ENCODE measurements at places on chromosomes 2 and 18.

- DNase-seq, result no peak
Observed at GRCh38 chr2:44945676-44946371, 4.3 kb downstream of the SIX3 start.

GRCh38 chr2:66565291-66565690 is 130.4 kb downstream of the MEIS1 start:
- no peak for DNase-seq

DNA sequence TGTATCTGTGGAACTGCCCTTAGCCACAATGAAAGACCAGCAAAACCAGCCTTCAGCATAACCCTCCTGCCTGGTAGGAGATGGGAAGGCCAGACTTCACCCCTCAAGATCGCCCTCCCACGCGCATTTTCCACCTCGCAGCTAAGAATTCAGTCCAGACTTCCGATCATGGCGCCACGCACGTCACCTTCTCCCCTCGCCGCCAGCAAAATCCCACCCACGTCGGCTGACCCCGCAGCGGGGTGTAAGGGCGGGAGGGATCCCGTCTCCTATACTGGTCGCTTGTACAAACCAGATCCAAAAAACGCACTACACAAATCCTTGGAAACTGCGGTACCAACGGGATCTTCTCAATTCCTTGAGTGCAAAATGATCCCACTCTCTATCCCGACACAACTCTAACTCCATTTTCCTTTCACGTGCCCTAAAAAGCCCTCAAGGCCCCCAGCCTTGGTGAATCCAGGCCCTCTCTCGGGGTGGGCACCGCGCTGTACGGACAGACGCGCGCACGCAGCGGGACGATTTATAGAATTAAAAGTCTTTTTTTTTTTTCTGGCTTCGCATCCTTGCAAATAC is 1.0 kb upstream of the BMPR2 start:
- no peak for DNase-seq

DNA sequence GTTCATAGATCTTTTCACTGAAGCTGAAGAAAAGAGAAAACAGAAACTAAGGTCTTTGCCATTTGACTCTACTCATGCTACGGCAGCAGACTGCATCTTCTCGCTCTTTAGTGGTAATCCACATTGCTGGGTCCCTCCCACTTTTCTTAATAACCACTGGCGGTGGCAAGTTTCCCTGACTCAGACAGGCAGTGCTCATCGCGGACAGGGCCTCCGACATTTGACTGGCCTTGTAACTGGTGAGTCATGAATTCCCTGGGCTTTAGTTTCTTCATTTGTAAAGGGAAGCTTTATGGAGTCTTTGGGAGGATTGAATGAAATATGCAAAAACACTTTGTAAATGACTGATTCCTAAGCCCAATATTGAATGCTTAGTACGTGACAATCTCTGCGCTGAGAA is 238.2 kb upstream of the RBBP8 start:
- no peak for DNase-seq

DNA sequence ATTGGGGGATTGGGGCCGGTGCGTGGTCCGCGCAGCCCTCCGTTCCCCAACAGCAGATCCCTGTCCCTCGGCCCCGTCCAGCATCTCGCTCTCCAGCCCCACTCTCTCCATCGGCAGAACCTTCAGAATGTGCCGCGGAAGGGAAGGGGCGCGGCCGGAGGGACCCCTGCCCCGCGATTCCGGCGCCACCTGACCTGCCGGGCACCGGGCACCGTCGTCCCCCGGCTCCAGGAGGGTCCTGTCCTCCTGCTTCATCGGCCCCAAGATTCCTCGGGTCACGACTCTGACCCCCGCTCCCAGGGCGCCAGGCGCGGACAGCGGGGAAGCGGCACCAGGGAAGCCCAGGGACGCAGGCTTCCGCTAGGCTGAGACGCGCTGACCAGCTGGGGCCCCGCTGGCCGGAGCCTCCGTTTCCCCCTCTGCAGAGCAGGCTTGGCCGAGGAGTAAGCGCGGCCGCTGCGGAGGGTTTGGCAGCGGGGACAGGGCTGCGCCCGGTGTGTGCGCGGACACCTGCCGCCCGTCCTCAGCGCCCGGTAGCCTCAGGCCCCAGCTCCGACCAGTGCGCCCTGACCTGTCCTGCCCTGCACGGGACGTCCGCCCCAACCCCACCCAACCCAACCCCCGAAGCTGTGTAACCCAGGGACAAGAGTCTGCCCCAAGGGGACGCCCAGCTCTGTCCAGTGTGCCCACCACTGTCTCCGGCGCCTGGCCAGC is 16.8 kb upstream of the BOK start:
- DNase-seq, result no peak

GRCh38 chr2:216971593-216971992 is 111.7 kb upstream of the TNP1 start:
- DNase-seq, result no peak

- no peak for DNase-seq
Observed at GRCh38 chr2:186068139-186068801, 329.7 kb downstream of the FSIP2 start.

GRCh38 chr2:148885209-148885608 is 10.2 kb downstream of the KIF5C start:
- DNase-seq, result no peak

GRCh38 chr18:80253871-80254492 is 6.7 kb upstream of the PARD6G start:
- no peak for DNase-seq

GRCh38 chr2:189014449-189015138 is 40.4 kb downstream of the COL3A1 start:
- DNase-seq, result no peak

DNA sequence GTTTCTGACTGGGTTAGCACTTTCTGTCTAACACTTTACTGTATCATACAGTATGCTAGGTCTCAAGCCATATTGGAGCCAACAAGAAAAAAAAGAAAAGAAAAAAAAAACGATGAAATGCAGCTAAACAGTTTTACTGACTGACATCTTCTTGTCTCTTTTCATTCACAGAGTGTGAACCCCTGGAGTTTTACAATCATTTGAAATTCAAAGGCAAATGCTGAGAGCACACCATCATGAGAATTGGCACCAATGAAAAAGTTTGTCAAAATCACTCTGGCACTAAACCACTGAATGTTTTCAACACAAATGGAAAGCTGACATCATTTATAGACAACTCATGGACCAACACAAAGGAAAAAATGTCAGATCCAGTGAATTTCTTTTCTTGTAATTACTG is 513.3 kb downstream of the LRRTM4 start:
- no peak for DNase-seq

GRCh38 chr2:173117678-173118077 is 42.0 kb downstream of the MAP3K20 start:
- no peak for DNase-seq

DNA sequence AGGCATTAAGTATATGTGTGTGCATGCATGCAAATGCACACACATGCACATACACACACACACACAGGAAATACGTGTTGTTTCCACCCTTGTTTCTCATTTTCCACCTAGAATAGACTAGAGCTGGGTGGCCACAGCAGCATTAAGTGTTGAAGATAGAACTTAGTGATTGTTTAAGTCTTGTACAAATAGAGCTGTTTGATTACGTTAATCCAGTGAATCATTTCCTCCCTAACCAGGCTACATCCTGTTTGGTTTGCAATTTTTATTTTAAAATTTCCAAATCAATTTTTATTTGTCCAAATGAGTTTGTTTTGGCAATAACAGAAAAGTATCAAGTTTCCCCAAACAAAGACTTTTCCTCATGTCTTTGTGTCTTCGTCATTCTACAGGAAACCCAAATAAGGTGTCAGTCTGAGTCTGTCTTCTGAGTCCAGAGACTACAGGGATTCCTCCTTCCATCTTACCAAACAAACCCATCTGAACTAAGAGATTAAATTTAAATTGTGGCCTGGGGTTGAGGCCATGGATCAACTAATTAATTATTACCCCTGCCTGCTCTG is 74.6 kb upstream of the GALNT5 start:
- no peak for DNase-seq

DNA sequence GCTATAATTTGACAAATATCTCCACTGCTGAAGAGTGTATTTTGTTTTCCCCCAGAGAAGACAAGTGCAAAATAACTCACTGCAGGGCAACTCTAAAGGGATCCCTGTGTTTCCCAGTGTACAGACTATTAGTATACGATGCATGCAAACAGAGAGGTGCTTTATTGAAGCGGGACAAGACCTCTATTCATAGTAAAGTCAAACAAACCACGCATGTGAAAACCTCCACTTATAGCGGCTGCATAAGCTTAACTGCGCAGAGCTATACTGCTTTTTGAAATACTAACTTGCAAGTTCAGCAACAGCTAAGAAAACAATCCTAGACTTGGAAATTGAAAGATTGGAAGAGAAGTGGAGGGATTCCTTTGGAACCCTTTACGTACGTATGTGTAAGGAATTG is 15.6 kb downstream of the RNF144A start:
- no peak for DNase-seq

- no peak for DNase-seq
Observed at GRCh38 chr2:231051116-231051515, 5.6 kb upstream of the PSMD1 start.

GRCh38 chr2:105757433-105757832 is 12.7 kb downstream of the NCK2 start:
- DNase-seq, result no peak

DNA sequence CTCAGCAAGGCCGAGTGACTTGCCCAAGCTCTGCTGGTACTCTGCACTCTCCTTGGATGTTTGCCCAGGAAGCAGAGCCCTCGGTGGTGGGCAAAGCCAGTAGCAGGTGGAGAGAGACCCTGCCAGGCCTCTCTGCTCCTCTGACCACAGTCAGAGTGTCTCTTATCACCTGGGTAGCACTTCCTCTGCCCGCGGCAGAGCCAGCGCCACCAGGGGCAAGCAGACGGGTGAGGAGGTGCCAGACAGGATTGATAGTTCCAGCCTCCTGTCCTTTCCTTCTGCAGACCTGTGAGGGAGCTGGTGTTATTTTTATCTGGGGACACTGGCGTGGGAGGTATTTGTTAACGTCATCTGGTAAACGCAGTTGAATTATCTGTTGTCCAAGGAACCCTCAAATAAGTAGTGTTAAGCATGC is 152.9 kb downstream of the SMAD7 start:
- no peak for DNase-seq

DNA sequence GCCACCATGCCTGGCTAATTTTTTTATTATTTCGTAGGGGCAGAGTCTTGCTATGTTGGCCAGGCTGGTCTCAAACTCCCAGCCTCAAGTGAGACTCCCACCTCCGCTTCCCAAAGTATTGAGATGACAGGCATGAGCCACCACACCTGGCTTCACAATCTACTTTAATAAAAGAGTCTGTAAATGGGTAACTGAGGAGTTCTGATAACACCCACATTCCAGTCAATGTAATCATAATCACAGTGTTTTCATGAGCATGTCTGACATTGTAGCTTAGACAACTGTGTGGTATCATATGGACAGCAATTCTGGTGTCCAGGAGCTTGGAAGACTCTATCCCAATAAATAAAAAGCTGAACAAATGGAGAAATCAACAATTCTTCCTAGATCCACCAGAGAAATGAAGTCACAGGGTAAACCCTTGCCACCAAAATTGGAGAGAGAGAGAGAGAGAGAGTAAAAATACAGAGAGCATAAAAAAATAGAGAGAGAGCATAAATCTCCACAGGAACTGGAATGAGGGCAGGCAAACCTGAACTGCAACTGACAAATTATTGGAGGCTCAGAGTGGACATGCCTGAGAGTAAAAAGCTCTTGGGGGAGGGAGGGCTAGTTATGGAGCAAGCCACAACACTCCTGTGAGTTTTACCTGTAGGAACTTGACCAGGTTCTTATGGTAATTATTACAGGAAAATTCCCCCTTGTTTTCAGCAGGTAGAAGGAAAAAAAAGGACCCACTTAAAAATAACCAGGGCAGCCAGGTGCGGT is 12.4 kb upstream of the NBEAL1 start:
- no peak for DNase-seq

DNA sequence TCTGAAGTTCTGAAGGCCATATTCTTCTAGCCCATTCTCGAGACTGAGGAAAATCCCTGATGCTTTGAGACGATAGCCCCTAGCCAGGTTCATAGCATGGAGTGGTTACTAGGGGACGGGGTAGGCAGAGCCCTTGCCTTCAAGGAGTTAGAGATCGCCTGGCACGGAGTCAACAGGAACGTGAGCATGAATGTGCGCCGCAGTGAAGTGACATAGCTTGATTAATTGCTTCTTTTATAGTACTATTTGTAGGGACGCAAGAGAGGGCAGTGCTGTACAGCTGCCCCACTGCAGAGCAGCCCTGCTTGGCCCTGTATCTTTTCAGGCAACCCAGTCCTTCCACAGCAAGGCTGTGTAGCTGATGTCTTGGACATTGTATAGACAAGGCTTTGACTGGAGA is 26.2 kb downstream of the HRH4 start:
- DNase-seq, result no peak

DNA sequence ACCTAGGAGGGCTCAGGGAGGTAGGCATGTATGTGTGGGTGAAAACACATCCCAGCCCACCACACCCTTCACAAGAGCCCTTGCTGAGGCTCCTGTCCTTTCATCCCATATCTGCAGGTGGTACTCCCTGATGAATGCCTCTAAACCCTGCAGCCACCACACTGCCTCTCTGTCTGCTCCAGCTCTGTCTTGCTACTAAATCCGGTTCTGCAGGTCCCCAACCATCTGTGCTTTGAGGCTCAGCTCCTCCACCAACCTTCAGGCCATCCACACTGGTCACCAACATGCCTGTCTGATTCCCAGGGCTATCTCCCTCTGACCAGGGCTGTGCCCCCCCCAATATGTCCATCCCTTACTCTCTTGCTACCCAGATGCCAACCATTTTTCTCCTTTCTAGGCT is 92.7 kb downstream of the BIN1 start:
- no peak for DNase-seq

GRCh38 chr18:3062798-3063680 is 50.1 kb upstream of the LPIN2 start:
- no peak for DNase-seq

GRCh38 chr2:242031481-242032019 is 162.0 kb downstream of the RTP5 start:
- no peak for DNase-seq

DNA sequence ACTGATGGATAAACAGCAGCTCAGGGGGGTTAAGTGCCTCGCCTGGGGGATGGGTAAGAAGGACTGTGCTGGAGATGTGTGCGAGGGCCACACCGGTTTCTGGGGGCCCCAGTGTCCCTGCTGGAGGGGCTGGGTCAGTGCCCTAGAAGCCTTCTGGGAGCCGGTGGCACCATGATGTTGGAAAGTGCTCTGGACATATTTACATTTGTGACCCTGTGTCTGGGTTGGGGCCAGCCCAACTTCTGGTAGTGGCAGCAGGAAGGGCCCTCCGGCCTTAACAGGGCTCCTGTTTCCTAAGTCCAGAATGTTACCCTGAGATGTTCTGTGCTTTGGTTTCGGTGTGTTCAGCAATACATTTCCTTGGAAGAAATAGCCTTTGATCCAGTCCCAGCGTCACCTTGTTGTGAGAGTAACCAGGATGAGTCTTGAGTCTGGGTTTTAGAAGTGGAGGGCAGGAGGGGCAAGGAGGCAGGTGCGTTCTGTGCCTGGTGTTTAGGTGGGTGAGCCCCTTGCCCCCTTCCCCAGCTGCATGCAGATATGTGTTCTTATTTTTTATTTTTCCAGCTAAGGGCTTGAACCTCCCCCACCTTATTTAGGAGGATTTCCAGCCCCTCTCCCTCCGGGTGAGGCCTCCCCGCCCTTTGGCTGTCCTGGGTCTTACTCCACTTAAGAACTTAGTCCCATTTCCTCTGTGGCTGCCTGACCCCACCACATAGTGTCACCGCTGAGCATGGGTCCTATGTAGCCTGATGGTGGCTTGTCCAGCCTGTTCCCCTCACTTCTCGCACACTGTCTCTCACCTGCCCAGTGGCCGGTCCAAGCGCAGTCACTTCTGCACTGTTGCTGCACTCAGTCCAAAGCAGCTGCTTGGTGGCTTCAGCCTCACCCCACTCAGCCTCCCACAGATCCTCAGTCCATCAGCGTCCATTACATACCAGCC is 132.7 kb upstream of the HS6ST1 start:
- no peak for DNase-seq

- no peak for DNase-seq
Observed at GRCh38 chr18:3814816-3815215, 364.8 kb downstream of the TGIF1 start.
